Glomerular endothelial cell (primary cell): ENCODE measurements at places on chromosomes 3 and 15.

DNA sequence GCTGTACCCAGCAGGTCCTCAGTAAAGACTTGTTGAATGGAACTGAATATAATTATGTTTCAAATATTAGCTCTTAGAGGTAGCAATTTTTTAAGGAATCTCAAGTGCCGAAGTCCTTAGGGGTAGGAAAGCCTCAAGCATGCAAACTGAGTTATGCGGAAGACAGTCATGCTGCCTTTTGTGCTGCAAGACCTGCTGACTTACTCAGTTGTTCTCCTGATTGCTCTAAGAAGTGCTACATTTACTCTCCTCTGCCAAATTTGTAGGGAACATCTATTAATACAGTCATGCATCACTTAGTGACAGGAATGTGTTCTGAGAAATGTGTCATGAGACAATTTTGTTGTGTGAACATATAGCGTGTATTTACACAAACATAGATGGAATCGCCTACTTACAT, 325.6 kb upstream of the AZI2 start:
- DNase-seq, result no peak

DNA sequence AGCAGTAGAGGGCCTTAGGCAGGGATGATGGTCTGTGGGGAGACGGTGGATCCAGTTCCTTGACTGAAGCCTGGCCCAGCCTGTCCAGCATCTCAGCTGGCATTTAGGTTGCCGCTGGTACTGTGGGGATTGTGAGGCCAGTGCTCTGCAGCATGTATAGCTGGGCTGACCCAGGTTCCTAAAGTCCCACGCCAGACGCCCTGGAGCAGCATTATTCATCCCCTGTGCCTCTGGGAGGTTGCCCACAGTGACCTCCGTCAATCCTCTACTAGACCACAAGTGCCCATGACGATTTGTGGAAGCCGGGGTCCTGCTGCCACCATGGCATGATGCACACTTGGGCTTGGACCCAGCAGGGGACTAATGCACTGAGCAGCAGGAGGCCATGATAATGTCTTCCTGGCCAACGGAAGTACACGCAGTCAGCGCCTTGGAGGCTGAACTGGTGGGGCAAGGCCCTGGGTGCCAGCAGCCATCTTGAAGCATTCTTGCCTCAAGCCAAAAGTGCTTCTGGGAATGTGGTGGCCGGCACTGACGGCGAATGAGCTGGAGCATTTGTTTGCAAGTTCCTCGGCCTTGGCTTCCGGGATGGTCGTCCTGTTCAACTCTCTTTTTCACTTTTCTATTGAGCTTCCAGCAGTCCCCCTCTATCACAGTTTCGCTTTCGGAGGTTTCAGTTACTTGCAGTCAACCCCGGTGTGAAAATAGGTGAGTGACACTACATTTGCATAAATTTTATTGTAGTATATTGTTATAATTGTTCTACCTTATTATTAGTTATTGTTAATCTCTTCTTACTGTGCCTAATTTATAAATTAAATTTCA, 949.4 kb downstream of the ROBO1 start:
- DNase-seq, result no peak

GRCh38 chr3:23740517-23740965, 65.2 kb upstream of the UBE2E1 start:
- peak; percentile 60 for DNase-seq

DNA sequence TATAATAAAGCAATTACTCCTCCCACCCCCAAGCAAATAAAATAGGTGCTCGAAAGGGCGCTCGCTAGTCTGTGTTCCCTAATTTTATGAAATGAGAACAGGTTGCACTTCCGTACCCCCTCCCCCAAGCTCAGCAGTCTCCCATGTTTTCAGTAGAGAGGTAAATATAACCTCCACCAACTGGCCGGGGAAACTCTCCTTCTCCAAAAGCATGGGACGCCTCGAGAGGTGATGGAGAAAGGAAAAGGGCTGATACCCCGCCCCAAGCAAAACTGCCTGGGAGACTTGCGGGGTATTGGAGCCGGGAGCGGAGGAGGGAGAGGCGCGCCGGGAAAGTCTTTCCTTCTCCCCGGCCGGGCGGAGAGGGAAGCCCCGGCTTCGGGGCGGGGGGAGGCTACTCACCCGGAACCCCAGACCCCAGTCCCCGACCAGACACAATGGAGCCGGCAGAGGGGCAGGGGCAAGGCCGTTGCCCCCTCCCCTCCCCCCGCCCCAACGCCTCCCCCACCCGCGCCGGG, 605 bp downstream of the DCUN1D1 start:
- no peak for DNase-seq

DNA sequence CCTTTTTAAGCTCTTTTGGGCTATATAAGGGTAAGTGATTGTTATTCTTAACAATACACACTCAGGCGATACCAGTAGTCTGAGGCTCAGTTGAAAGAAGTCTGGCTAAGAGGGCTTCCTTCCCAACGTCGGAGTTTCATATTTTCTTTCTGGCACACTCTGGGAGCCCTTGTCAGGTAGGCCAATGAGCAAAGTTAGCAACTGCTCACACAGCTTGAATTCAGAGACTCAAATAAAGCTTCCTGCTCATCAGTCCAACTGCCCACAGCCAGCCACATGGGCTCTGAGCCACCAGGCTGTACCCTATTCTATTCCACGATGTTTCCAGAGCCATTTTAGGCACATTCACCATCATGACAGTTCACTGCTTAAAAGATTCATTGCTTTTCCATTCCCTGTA, 155.1 kb upstream of the TBL1XR1 start:
- no peak for DNase-seq
